ENCODE measurements at places on chromosomes 1 and 21.

DNA sequence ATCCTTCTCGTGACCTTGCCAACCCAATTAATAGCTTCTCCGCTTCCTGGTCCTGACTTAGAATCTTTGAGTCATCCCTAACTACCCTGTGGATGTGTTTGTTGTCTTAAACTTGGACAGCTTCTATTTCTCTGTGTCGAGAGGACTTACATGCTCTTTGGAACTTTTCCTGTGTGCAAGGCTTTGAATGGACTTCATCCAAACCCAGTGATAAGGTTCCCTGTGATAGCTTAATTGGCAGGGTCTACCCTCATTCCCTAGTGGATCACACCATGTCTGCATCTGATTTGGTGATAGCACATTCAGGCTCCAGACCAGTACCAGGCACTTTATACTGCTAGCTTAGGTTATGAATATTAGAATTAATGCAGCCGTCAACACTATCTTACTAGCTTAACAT is 378.2 kb upstream of the KAZN start:
- no peak for DNase-seq

GRCh38 chr1:21899987-21900386 is 37.1 kb downstream of the HSPG2 start:
- no peak for DNase-seq

GRCh38 chr21:34907461-34908418 is 141.4 kb downstream of the RUNX1 start:
- no peak for DNase-seq

DNA sequence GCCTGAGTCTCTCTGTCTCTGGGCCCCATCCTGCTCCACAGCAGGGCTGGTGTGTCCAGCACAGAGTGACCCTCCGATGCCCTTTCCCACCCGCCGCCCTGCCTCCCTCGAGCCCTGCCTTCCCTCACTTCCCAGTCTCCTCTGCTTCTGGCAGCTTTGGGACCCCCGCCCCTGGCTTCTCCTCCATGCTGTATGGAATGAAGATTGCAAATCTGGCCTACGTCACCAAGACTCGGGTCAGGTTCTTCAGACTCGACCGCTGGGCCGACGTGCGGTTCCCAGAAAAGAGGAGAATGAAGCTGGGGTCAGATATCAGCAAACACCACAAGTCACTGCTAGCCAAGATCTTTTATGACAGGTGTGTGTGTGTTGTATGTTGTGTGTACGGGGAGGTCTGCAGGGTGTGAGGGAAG is 14.3 kb downstream of the MOV10 start:
- no peak for DNase-seq

DNA sequence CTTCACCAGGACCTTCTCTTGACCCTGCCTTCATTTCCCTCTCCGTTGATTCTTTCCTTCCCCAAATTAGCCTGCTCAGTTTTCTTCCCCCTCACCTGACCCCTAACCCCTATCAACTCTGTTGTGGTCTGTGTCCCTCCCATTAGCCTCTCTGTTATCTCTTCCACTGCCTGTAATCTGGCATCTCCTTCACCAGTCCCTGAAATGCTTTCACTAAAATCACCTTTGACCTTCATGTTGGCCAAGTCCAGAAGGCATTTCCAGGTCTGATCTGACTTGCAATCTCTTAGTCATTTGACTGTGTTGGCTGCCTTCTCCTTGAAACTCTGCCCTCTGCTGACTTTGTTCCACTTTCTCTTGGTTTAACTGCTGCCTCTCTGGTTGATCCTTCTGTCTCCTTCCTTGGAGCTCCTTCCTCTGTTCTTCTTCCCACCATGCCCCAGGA is 28.2 kb downstream of the ATP8B2 start:
- no peak for DNase-seq

- no peak for DNase-seq
These were observed 136.6 kb downstream of the OMA1 start for GRCh38 chr1:58409890-58410289.

GRCh38 chr1:17352419-17352909 is 19.5 kb upstream of the PADI6 start:
- DNase-seq: no peak

GRCh38 chr1:183339556-183340167 is 78.5 kb downstream of the NMNAT2 start:
- DNase-seq: no peak

- no peak for DNase-seq
These were observed 21.4 kb downstream of the ACP6 start for GRCh38 chr1:147648933-147649332.

GRCh38 chr1:56572334-56573050 is 6.9 kb downstream of the PLPP3 start:
- DNase-seq: no peak

DNA sequence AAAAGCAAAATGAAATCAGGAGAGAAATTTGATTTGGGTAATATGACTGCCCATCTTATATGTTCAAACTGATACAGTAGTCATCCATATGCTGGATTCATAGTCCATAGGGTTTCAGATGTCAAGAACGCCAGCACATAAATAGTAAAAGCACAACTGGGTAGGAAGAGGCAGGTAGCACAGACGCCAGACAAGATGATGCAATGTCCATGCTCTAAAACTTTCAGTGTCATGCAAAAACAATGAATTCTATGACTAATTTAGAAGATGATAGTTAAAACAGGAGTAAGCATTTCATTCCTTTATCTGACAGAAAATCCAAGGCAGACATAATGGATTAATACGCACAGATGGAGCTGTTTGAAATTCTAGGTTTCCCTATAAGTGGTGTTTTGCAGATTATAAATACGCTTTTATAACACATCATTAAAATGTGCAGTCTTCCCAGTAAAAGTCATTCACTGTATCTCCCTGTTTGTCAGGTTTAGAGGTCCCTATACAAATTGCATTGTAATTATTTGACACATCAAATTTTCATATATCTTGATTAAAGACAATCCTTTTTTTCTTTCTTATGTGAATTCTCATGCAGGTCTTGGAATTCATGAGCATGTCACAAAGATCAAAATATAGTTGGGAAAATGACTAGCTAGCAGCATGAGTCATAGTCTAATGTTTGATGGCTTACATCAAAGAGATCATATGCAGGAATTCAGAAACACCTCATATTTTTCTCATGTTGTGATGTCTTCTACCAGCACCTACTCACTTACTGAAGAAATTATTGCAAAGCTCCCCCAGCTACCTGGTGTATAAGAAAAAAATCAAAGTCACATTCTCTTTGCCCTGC is 139.9 kb downstream of the DSCAM start:
- DNase-seq: no peak

DNA sequence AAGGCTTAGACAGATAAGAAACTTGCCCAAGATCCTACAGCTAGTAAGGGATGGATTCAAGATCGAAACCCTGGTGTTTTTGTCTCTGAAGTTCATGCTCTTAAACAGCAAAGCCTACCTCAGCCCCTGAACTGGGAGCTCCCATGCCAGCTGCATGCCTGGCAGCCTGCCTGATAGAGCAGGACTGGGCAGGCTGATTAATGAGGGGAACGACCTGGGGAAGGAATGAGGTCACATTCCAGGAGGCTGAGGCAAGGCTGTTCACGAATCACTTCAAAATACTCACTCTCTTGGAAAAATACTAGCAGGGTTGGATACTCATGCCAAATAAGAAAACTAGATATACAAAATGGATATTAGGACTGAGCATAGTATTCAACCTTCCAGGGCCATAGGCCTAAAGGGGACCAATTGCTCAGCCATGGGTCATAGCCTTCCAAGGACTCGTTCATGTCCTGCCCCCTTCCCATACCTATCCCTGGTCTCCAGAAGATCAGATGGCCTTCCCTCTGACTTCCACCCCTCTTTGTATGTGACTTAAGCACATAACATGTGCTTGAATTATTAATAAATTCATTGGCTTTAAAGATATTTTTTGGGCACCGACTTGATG is 15.6 kb upstream of the TACSTD2 start:
- DNase-seq: no peak

GRCh38 chr1:232726048-232726779 is 79.0 kb upstream of the MAP10 start:
- no peak for DNase-seq

DNA sequence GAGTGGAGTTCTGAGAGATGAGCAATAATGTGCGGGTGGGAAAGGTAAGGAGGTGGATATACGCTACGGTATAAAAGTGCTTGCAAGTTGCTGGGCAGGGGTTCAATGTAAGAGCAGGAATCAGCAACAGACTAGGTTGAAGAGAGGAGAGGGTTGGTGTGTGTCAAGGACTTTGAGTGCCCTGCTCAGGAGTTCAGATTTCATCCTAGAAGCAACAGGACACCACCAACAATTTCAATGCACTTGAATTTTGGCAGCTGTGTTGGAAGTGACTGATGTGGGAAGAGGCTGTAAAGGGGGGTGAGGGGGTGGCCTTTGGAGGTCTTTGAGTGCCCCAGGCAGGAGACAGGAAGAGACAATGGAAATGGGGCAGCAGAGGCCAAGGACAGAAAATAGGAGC is 57.3 kb downstream of the RHOU start:
- no peak for DNase-seq

DNA sequence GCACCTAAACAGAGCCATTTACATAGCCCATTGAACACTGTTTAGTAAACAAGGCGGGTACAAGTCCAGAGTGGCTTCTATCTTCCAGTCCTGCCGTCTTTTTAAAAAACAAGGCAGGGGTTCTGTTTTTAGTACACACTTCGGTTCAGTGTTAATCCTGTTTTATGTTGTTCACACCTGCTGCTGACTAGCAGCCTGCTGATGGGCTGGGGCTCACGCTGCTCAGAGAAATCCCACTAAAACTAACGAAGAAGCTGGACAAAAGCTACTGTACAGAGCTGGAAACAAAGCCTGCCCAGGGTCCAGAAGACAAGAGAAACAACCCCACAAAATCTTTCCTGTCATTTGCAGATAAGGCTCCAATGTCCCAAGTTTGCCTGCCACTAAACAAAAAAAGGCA is 13.2 kb downstream of the ESRRG start:
- no peak for DNase-seq

GRCh38 chr1:85628791-85629531 is 48.4 kb downstream of the CCN1 start:
- DNase-seq: no peak

- DNase-seq: no peak
These were observed 10.8 kb downstream of the HMGB4 start for GRCh38 chr1:33874636-33875035.

GRCh38 chr1:40092706-40093639 is 4.1 kb downstream of the PPT1 start:
- DNase-seq: no peak
